ENCODE measurements at places on chromosomes 3 and 15.

DNA sequence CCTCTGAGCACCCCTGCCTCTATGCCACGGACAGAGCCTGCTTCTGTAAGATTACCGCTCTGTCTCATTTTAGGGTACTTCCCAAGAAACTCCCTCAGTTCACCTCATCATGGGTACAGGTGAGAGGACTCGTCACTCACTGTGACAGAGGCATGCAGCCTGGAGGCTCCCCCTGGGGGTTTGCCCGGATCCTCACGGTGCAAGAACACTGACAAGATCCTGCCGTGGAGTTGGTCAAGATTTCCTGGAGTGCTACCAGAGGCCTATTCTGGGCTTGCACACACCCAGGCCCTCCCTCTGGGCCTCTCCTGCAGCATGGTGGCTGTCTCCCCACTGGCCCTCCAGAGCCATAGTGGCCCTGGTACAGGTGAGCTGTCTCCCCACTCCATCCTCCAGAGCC lies 103.1 kb upstream of the TNIK start:
- no peak for DNase-seq

GRCh38 chr3:140068494-140069017 lies 133.6 kb downstream of the CLSTN2 start:
- no peak for DNase-seq

- no peak for DNase-seq
Measured at GRCh38 chr3:153911116-153911515, 210.1 kb upstream of the ARHGEF26 start.

DNA sequence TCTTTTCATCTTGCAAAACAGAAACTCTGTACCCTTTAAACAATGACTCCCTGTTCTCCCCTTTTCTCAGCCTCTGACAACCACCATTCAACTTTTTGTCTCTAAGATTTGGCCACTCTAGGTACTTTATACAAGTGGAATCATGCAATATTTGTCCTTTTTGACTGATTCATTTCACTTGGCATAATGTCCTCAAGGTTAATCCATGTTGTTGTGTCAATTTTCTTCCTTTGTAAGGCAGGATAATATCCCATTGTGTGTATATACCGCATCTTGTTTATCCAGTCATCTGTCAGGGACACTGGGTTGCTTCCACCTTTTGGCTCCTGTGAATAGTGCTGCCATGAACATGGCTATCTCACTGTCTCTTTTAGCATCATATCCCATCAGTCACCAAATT lies 10.3 kb downstream of the USP13 start:
- DNase-seq, result no peak

DNA sequence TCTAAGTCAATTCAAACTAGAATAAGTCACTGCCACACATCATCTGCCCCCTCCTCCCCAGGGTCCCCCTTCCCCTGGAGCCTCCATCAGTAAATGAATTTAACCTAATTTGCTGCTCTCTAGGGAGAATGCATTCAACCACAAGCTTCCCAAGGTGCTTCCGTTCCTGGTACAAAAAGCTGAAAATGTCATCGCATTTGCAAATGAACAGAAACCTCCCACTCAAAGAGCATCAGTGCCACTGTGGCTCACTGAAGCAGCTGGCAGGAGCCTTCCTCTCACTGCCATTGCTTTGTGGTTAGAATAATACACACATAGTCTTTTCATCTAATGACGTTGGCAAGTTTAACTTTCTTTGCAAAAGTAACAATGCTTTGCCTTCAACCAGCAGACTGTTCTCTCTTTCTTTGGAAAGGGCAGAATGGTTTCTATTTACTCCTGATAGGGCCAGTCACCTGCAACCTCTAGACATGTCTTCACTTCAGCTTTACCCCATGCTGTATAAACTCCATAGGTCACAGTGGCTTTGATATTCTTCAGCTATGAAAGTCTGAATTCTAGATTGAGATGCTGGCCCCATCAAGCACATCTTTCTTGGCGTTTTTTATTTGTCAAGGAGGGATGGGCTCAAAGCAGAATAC lies 238.1 kb downstream of the CPNE4 start:
- DNase-seq, result no peak

- DNase-seq, result no peak
Measured at GRCh38 chr15:69762373-69763148, 309.9 kb downstream of the RPLP1 start.

GRCh38 chr15:76059320-76060117 lies at the start of gene TMEM266:
Gene TMEM266 (plus strand): TSS chr15:76059985. CDS start chr15:76134264, 74,279 bp downstream.
- peak; percentile 27 for DNase-seq

DNA sequence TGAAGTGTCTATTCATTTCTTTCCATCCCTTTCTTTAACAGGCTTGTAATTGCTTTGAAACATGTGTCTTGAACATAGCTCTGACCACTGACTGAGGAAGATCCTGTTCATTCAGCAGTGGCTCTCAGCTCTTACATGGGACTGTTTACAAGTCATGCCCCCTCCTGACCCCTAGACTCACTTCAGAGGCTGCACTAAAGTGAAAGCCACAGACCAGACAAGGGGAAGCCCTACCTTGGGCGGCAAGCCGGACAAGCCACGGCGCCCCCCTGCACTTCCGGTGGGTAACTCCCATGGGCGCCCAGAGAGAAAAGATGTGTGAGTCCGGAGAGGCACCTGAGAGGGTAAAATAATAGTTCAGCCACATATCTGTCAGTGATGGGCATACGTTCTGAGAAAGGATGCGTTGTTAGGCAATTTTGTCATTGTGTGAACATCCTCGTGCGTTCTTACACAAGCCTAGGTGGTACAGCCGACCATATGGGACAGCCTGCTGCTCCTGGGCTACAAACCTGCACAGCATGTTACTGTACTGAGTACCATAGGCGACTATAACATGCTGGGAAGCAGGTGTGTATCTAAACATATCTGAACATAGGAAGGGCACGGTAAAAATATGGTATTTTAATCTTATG lies 116.2 kb downstream of the CHSY1 start:
- no peak for DNase-seq

DNA sequence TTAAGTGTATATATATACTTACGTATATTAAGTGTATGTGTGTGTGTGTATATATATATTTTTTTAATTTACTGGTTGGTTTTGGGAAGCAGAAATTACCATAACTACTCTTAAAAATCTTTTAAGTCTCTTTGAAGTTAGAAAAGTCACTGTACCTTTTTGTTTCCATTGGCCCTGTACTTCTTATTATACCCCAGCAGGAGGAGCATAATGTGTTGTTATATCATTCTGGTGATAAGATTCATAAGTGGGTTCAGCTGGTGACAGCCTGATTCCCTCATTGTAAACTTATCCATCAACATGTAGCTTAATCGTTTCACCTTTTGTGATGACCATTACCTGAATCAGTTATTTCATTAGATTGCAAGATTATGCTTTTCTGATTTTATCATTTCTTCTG lies 30.8 kb downstream of the MLH1 start:
- DNase-seq, result no peak

DNA sequence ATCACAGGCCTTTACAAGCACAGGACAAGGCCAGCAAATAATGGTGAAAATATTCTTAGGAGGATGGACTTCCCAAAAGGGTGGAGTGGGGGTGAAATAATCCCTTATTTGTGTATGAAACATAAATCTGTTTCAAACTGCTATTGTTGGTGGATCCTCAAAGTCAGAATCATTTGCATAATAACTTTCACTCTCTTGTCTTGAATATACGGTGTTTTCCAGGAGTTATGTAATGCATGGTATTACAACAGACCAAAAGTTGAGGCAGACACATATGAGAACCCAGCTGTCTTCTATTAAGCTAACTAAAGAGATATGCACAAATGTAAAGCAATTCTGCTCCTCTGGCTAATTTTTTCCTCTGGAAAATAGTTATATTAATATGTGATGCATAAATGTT lies 57.7 kb downstream of the PRTG start:
- no peak for DNase-seq

Measured in NCI-H226 (cell line).